ENCODE measurements at places on chromosomes 5 and 9.

DNA sequence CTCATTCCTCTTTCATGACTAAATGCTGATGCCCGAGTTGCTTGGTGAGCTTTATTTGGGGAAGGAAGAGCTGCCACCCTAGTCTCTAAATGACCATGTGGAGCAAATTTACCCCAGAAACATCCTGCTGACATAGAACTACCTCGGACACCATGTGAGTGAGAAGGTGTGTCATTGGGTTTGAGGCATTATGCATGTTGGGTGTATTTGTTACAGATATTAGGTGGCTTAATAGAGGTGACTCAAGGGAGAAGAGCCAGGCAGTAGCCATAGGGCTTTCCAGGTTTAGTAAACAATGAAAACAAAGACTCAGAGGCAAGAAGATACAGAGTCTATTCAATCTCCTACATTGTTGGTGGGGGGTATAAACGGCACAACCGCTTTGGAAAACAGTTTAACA is 581.5 kb downstream of the CCDC171 start:
- peaks cover 12% of the 10 kb centered on the region for H3K4me1 ChIP-seq
- no peaks in the 10 kb centered on the region for H3K36me3 ChIP-seq
- no peak overlapping the region for H3K4me3 ChIP-seq
- no peak overlapping the region for H3K27ac ChIP-seq
- H3K27me3 ChIP-seq, result peaks cover 1% of the 10 kb centered on the region

- H3K36me3 ChIP-seq, result peaks cover 4% of the 10 kb centered on the region
- peak overlapping the region; percentile 5 for H3K4me3 ChIP-seq
- H3K4me1 ChIP-seq, result peaks cover 11% of the 10 kb centered on the region
- H3K27me3 ChIP-seq, result peaks cover 15% of the 10 kb centered on the region
- no peak for DNase-seq
- H3K27ac ChIP-seq, result peak overlapping the region; percentile 33
Measured at GRCh38 chr9:128685636-128686489, 3.2 kb upstream of the SET start.

- H3K4me3 ChIP-seq, result peak overlapping the region; percentile 14
- no peak for DNase-seq
- H3K4me1 ChIP-seq, result peaks cover 21% of the 10 kb centered on the region
- H3K27ac ChIP-seq, result peak overlapping the region; percentile 88
- no peaks in the 10 kb centered on the region for H3K36me3 ChIP-seq
- peaks cover 3% of the 10 kb centered on the region for H3K27me3 ChIP-seq
Measured at GRCh38 chr9:72382405-72382804, 17.4 kb upstream of the ZFAND5 start.

- H3K27ac ChIP-seq, result no peak overlapping the region
- DNase-seq, result no peak
- H3K4me1 ChIP-seq, result peaks cover 8% of the 10 kb centered on the region
- no peak overlapping the region for H3K4me3 ChIP-seq
- H3K27me3 ChIP-seq, result peaks cover 1% of the 10 kb centered on the region
Measured at GRCh38 chr5:178460174-178460573, 130.0 kb downstream of the COL23A1 start.

DNA sequence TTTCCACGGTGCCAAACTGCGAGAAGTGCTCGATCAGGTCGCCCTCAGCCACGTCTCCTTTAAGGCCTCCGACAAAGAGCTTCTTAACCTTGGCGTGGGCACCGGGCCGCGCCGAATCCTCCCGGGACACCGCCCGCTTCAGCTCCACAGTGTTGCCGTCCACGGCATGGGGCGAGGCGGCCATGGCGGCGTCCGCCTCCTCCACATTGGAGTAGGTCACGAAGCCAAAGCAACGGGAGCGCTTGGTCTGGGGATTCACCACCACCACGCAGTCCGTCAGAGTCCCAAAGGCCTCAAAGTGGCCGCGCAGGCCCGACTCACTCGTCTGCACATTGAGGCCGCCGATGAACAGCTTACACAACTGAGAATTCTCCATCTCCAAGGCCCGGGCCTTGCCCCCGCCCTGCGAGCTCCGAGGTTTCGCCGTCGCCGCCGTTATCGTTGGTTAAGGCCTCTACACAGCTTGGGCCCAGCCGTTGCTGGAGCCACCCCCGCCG is 424 bp downstream of the HNRNPA0 start:
- peak overlapping the region; percentile 100 for H3K27ac ChIP-seq
- H3K27me3 ChIP-seq, result peaks cover 8% of the 10 kb centered on the region
- peak; percentile 63 for DNase-seq
- H3K4me1 ChIP-seq, result peaks cover 8% of the 10 kb centered on the region
- peaks cover 5% of the 10 kb centered on the region for H3K36me3 ChIP-seq

DNA sequence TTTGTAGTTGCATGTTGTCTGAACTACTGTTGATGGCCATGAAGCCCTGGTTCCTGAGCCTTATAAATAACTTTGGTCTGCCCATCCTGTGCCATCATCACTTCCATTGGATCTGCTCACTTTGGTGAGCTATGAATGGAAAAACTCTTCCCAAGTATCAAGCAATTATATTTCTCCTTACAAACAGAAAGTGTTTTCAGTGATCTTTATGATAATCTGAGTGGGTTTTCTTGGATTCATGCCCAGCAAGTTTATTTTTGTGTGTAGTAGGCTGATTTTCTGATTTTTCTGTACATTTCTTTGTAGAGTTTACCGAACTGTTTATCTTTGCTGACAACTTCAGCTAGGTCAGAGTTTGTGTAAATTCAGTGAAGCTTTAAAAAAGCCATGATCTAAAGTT is 31.0 kb downstream of the CAMK4 start:
- H3K36me3 ChIP-seq, result peaks cover 6% of the 10 kb centered on the region
- peak overlapping the region; percentile 36 for H3K4me3 ChIP-seq
- DNase-seq, result no peak
- H3K4me1 ChIP-seq, result peaks cover 33% of the 10 kb centered on the region
- H3K27me3 ChIP-seq, result peaks cover 4% of the 10 kb centered on the region

DNA sequence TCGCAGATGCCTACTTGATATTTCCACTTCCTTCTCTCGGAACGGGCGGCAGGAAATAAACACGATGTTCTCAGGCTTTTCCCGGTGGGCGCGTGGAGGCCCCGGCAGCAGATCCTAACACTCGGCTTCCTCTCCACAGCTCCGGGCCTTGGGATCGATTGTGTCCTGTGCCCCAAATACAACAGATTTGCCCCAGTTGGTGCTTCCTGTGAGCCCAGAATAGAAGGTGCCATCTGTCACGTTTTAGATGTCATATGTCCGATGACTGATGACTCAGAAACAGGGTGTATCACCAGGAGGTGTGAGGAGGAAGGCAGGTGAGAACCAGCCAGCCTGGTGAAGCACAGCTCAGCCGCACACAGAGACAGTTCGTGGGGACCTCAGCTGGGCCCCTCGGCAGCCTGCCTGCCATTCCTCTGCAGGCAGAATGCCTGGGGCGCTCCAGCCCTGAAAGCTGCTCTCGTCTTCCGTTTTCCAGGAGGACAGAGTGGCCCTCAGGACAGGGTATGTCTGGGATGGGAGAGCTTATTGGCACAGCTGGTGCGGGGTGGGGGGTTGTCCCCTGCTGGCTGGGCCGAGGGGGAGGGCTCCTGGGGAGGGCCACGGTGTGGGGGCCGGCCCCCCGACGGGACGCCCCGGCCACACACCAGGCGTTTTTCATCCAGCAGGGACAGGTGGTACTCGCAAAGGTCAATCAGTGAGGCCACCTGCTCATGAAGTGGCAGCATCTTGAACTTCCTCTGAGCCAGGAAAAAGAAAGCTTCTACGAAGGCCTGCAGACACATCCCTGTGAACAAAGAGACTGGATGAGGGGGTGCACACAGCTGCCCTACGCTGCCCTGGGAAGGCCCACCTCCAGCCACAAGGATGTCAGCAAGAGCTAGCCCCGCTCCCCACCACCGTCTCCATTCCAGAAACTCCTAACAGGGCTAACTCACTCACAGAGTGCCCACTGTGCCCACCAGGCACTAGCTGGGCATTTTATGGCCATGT is 171.0 kb downstream of the DAB2IP start:
- peak overlapping the region; percentile 97 for H3K27ac ChIP-seq
- H3K36me3 ChIP-seq, result no peaks in the 10 kb centered on the region
- H3K4me1 ChIP-seq, result peaks cover 31% of the 10 kb centered on the region
- peaks cover 9% of the 10 kb centered on the region for H3K27me3 ChIP-seq

DNA sequence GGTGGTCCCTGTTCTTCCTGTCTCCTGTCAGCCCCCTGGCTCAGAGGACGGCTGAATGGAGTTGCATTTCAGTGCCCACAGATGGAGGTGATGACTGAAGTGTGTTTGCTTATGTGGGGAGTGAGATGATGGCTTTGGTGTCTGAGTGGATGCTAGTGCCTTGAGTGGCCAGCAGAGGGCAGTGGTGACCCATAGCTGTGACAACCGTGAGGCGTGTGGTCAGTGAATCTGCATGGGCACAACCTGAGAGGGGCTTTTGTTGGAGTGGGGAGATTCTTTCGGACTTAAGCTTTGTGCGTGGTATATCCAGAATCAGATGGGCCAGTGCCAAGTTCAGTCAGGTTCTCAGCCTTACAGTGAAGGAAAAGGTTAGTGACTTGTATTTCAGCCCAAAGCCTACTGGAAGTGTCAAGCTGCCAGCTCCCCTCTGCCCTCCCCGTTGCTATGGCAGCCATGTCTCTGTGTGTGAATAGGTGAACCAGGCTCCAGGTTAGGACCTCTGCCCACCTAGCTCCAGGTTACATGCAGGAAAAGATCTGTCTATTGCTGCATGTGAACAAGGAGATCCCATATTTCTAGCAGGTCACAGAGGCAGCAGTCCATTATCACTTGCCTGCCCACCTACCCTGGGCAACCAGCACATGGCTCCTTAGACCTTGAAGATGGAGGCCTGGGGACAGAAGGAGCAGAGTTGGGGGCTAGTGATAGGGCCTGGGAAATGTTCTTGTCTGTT is 14.7 kb upstream of the CXXC5 start:
- DNase-seq, result peak; percentile 81
- H3K4me1 ChIP-seq, result peaks cover 38% of the 10 kb centered on the region
- peak overlapping the region; percentile 33 for H3K27ac ChIP-seq
- peak overlapping the region; percentile 53 for H3K4me3 ChIP-seq
- no peaks in the 10 kb centered on the region for H3K36me3 ChIP-seq
- H3K27me3 ChIP-seq, result peaks cover 17% of the 10 kb centered on the region

DNA sequence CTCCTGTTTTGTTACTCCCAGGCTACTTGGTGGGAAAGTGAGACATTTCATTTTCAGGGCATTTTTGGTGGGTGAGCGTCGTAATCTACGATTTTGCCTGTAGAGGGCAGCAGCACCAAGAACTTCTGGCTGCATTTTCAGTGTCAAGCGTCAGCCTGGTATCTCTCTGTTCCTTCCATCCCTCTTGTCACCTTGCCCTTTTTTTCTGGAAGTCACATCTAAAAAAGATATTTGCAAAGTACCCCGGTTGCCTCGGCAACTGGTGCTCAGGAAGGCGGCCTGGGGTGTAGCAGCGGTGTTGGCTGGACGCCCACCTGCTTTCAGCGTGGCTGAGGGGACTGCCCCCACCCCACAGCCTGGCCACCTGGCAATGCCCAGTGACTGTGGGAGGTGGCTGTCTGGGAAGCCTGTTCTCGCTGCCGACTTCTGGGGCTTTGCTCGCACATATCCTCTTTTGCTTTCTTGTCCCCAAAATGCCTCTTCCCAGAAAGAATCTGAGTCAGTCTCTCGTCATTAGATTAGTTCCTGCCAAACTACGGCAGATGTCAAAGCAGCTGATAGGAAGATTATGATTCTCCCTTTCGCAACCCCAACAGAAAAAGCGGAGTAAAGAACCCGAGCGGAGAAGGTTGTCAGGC is 84.5 kb downstream of the ACER2 start:
- peak; percentile 66 for DNase-seq
- no peaks in the 10 kb centered on the region for H3K36me3 ChIP-seq
- no peak overlapping the region for H3K27ac ChIP-seq
- H3K4me1 ChIP-seq, result peaks cover 13% of the 10 kb centered on the region
- no peaks in the 10 kb centered on the region for H3K27me3 ChIP-seq
- no peak overlapping the region for H3K4me3 ChIP-seq

GRCh38 chr5:64744914-64745313 is 23.6 kb downstream of the SREK1IP1 start:
- no peak overlapping the region for H3K4me3 ChIP-seq
- no peak for DNase-seq
- no peak overlapping the region for H3K27ac ChIP-seq
- peaks cover 5% of the 10 kb centered on the region for H3K4me1 ChIP-seq
- H3K27me3 ChIP-seq, result no peaks in the 10 kb centered on the region

GRCh38 chr5:181114844-181115778 is 15.9 kb downstream of the OR2V1 start:
- peak overlapping the region; percentile 74 for H3K4me3 ChIP-seq
- DNase-seq, result peak; percentile 36
- H3K27me3 ChIP-seq, result peaks cover 16% of the 10 kb centered on the region

- no peak for DNase-seq
- no peak overlapping the region for H3K27ac ChIP-seq
- no peaks in the 10 kb centered on the region for H3K36me3 ChIP-seq
- no peaks in the 10 kb centered on the region for H3K4me1 ChIP-seq
Measured at GRCh38 chr5:38165435-38165834, 92.9 kb upstream of the EGFLAM start.

DNA sequence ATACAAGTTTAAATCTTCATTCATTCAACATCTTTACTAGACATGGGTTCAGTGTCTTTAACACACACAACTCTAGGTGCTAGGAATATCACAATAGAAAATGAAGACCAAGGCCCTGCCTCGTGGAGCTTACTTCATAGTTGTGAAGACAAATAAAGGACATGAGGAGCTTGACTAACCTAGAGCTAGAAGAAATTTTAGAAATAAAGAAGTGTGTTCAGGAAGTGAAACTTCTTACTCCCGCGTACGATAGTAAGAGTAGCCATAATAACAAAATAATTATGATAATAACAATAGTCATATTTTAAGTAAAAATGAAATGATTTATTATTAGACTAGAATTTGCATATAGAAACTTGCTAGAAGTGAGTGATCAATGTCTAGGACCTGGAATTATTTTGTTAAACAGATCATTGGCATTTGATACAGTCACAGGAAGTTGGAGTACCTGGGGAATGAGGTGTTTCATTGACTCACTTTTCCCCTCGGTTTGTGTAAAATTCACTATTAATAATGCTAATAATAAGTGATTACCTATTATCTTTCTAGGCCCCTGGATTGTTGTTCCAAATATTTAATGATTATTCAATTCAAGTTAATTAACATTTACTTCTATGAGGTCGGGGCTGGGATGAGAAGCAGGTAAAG is 331.3 kb downstream of the NSG2 start:
- H3K4me3 ChIP-seq, result no peak overlapping the region
- no peaks in the 10 kb centered on the region for H3K27me3 ChIP-seq

DNA sequence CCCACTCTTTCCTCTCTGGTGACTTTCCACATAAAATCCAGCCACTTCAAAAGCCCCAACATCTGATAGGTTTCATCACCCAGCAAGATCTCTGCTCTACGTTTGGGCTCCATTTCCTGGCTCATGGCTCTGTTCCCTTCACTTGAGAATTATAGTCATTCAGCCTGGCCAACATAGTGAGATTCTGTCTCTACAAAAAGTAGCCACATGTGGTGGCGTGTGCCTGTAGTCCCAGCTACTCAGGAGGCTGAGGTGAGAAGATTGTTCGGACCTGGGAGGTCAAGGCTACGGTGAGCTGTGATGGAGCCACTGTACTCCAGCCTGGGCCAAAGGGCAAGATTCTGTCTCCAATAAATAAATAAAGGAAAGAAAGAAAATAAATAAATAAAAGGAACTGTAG is 83.3 kb upstream of the IGFBPL1 start:
- H3K4me1 ChIP-seq, result no peaks in the 10 kb centered on the region
- no peak for DNase-seq
- no peaks in the 10 kb centered on the region for H3K36me3 ChIP-seq
- H3K27ac ChIP-seq, result no peak overlapping the region
- H3K27me3 ChIP-seq, result no peaks in the 10 kb centered on the region
- H3K4me3 ChIP-seq, result no peak overlapping the region

GRCh38 chr9:118650417-118650816 is 718.8 kb downstream of the BRINP1 start:
- H3K36me3 ChIP-seq, result peaks cover 4% of the 10 kb centered on the region
- DNase-seq, result no peak
- H3K4me1 ChIP-seq, result no peaks in the 10 kb centered on the region
- H3K27ac ChIP-seq, result no peak overlapping the region
- H3K4me3 ChIP-seq, result no peak overlapping the region

Measured in glutamatergic neuron (in vitro differentiated cells).